ENCODE measurements at places on chromosomes 1 and 21. TPM values are rescaled to one million over a fixed set of nuclear protein-coding genes. Genes with fewer than 3 reads are reported as not detected.

- H3K4me1 ChIP-seq: no peaks in the 10 kb centered on the region
- no peak for DNase-seq
- H3K27me3 ChIP-seq: no peaks in the 10 kb centered on the region
- no peak overlapping the region for H3K4me3 ChIP-seq
These were observed 52.5 kb downstream of the ANGPTL1 start for GRCh38 chr1:178818416-178818815.

DNA sequence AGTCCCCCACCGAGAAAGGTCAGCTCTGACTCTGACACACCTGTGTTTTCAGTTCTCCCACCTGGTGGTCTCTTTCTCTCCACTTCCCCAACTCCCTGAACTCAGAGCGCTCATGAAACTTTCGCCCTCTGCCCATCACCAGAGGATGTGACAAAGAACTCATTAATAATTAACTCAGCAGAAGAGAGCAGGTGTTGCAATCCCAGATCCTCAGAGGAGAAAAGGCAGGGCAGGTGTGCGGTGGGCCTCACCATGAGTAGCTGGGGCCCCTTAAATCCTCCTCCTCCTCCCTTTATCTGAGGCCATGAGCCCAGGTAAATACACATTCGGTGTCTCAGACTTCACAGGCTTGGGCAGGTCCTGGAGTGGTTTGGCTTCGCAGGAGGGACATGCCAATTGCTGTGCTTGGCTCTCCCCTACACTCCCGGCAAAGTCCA, 1.7 kb upstream of the LAMB3 start:
- H3K4me3 ChIP-seq: no peak overlapping the region
- no peaks in the 10 kb centered on the region for H3K4me1 ChIP-seq
- no peaks in the 10 kb centered on the region for H3K36me3 ChIP-seq
- no peaks in the 10 kb centered on the region for H3K27me3 ChIP-seq
- no peak for DNase-seq

The OR2G6 gene
- not detected for total RNA-seq

The FCRLB gene
- 0.76 TPM for total RNA-seq

- H3K27me3 ChIP-seq: no peaks in the 10 kb centered on the region
- peaks cover 95% of the 10 kb centered on the region for H3K4me1 ChIP-seq
- DNase-seq: no peak
- H3K4me3 ChIP-seq: peak overlapping the region; percentile 11
- H3K36me3 ChIP-seq: no peaks in the 10 kb centered on the region
These were observed 144.2 kb downstream of the DHRS3 start for GRCh38 chr1:12473596-12474362.

DNA sequence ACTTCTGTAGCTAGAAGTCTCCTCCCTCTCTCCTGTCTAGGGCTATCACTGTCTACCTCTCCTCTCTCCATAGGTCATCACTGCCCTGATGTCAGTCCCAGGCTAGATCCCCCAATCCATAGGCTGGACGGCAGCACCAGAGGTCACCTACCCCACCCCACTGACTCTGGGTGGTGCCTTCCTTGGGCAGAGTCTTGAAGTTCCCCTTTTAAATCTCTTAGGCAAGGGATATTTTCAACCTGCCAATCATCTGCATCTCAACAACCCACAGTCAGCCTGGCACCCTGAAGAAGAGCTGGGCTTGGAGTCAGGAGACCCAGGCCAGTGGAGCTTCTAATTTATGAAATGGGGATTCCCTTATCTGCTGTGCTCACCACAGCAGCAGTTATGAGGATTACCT, 13.2 kb downstream of the MYBPH start:
- no peaks in the 10 kb centered on the region for H3K36me3 ChIP-seq
- no peaks in the 10 kb centered on the region for H3K4me1 ChIP-seq
- H3K27me3 ChIP-seq: no peaks in the 10 kb centered on the region
- H3K4me3 ChIP-seq: no peak overlapping the region

DNA sequence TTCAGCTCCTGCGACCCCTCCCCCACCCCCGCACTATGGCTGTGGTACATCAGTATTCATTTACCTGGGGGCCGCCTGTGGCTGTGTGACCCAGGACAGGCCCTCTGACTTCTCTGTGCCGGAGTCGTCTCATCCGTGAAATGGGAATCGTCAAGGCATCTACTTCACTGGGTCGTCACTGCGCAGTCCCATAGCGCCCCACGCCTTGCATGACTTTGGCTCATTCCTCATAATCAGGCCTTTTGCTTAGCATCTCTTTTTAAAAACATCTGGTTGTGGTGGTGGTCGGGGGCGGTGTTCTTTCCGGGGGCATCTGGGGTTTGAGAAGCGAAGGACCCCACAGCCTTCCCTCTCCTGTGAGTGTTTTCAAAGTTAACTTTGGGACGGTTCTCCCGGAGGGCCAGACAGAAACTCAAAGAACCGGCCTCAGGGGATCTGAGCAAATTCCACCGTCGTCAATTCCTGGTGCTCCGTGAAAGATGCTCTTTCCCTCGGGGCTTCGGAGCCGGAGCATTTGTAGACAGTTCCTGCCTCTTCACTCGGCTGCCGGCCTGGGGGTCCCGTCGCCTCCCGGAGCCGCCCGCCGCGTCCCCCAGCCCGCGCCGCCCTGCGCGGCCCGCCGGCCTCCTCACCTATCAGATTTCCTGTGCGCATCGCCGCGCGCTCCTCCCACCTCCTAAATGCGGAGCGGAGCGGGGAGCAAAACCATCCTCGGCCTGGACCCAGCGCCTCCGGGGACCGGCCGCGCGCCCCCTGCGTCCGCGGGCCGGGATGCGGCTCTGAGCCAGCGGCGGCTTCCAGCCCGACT, at the start of gene B3GALT5:
B3GALT5 (plus strand) TSS at position 708 of the 808 bp plus-strand sequence. CDS start 47,620 bp downstream, outside the sequence.
- no peak within 1 kb of the TSS for H3K27ac ChIP-seq
- no peak within 1 kb of the TSS for H3K4me3 ChIP-seq
- no peaks in the 10 kb centered on the region for H3K4me1 ChIP-seq
- no peaks in the 10 kb centered on the region for H3K27me3 ChIP-seq
- no peaks in the 10 kb centered on the region for H3K36me3 ChIP-seq

The CNR2 gene
- total RNA-seq: 0.40 TPM

GRCh38 chr1:160560045-160560705, 19.1 kb downstream of the CD84 start:
- peak overlapping the region; percentile 42 for H3K4me3 ChIP-seq
- H3K4me1 ChIP-seq: peaks cover 37% of the 10 kb centered on the region
- H3K27ac ChIP-seq: peak overlapping the region; percentile 48
- no peaks in the 10 kb centered on the region for H3K27me3 ChIP-seq
- DNase-seq: peak; percentile 66
- no peaks in the 10 kb centered on the region for H3K36me3 ChIP-seq

The CELF3 gene
- total RNA-seq: not detected

DNA sequence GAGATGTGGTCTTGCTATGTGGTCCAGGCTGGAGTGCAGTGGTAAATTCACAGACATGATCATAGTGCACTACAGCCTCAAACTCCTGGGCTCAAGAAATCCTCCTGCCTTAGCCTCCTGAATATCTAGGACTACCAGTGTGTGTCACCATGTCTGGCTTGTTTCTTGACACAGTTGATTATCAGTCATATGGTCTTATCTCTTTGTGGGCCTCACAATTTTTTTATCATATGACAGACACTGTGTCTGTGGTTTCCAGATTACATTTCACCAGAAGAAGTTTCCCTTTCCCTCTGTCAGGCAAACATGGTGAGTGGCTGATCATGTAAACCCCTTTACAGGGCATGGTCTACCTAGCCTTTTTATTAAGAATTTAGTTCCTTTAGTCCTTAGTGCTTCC, 96.1 kb downstream of the HFM1 start:
- no peak overlapping the region for H3K27ac ChIP-seq
- no peaks in the 10 kb centered on the region for H3K36me3 ChIP-seq
- H3K4me1 ChIP-seq: no peaks in the 10 kb centered on the region
- H3K27me3 ChIP-seq: no peaks in the 10 kb centered on the region

The MX1 gene
- 78.1 TPM for total RNA-seq

- no peaks in the 10 kb centered on the region for H3K27me3 ChIP-seq
- H3K4me3 ChIP-seq: no peak overlapping the region
- no peak for DNase-seq
- no peaks in the 10 kb centered on the region for H3K4me1 ChIP-seq
- H3K36me3 ChIP-seq: no peaks in the 10 kb centered on the region
These were observed 262.3 kb upstream of the BRINP3 start for GRCh38 chr1:190739926-190740325.

DNA sequence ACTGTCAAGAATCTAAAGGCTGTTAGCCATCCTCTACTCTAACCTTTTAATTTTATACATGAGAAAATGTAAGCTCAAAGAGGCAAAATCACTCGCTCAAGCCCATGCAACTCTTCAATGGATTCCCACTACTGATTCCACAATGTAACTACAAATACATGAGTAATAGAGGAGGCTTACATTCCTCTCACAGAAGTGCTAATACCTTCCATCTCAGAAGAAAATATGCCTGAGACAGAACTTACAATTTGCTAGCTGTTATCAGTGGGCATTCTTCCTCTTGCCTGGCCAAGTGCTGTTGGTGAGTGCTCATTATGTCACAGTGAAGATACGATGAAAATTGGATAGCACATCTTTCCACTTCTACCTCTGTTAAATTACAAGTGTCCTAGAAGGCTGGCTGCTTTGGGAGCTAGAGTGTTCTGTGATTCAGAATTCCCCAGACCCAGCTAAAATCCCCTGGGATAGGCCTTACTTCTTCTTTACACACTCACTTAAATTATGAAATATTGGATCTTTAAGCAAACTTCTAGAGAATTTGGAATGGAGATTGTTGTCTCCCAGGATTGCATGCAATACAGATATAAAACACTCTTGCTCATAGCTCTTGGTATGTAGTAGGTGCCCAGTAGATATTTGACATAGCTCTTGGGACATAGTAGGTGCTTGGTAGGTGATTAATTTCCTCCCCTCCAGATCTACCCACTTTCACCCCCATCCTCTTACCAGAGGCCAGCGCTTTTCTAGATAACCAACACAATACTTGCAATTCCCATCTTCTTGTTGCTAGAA, 24.1 kb downstream of the BCL9 start:
- no peak overlapping the region for H3K27ac ChIP-seq
- no peaks in the 10 kb centered on the region for H3K4me1 ChIP-seq
- no peaks in the 10 kb centered on the region for H3K27me3 ChIP-seq

GRCh38 chr1:101346419-101346818, 109.6 kb downstream of the S1PR1 start:
- peak overlapping the region; percentile 10 for H3K4me3 ChIP-seq
- no peak for DNase-seq
- no peaks in the 10 kb centered on the region for H3K27me3 ChIP-seq
- peaks cover 8% of the 10 kb centered on the region for H3K4me1 ChIP-seq

DNA sequence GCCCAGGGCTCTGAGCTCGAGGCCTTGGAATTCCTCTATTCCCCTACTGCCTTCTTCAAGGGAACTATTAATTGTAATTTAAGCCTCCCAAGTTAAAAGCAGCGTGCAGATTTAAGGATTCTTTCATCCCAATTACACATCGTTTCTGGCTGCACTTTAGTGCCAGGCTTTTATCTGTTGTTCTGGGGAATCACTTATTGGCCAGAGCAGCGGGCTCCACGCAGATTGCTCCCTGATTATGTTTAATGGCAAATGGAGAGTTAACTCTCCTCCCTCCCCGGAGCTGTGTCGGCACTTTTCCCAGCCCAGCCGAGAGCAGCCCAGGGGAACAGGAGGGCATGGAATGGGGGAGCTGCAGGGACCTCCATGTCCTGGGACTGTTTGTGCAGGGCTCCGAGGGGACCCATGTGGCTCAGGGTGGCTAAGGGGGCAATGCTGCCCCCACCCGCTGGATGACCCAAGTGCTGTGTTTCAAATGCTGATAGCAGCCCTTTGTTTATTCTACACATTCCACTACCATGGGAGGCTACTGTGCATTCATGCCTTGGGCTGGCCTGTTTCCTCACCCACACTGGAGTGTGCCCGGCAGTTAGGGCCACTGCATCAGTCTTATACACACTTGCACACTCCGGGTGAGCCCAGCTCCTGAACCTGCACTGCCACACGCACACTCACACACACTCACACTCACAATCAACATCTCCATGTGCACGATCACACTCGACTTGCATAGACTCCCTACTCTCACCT, 93.3 kb upstream of the POU3F1 start:
- H3K27ac ChIP-seq: no peak overlapping the region
- no peaks in the 10 kb centered on the region for H3K27me3 ChIP-seq
- no peaks in the 10 kb centered on the region for H3K36me3 ChIP-seq
- no peak overlapping the region for H3K4me3 ChIP-seq
- no peaks in the 10 kb centered on the region for H3K4me1 ChIP-seq
- DNase-seq: no peak

- no peak overlapping the region for H3K4me3 ChIP-seq
- no peaks in the 10 kb centered on the region for H3K4me1 ChIP-seq
- H3K36me3 ChIP-seq: no peaks in the 10 kb centered on the region
- H3K27ac ChIP-seq: no peak overlapping the region
These were observed 186.9 kb upstream of the ADGRL4 start for GRCh38 chr1:79193211-79194079.

The ELOVL1 gene
- total RNA-seq: 68.3 TPM

GRCh38 chr21:37620401-37620800, 253.8 kb downstream of the DYRK1A start:
- no peak overlapping the region for H3K4me3 ChIP-seq
- no peaks in the 10 kb centered on the region for H3K36me3 ChIP-seq
- H3K27ac ChIP-seq: no peak overlapping the region
- DNase-seq: no peak

DNA sequence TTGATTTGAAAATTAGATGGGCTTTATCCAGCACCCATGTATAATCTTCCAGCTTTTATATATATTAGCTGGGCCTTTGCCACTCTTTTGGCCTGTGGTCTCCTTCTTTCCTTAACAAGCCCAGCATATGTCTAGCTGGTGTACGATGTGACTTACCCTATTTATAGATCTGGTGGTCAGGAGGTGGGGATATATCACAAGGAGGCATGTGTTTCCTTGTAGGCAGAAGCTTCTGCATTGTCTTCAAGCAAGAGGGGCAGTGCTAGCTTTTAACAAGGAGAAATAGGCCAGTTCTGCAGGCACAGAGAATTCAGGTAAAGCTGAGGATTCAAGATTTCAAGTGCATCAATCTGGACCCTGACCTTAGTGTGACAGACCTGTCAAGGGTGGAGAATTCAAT, 38.0 kb upstream of the DNASE2B start:
- H3K36me3 ChIP-seq: no peaks in the 10 kb centered on the region
- DNase-seq: no peak
- H3K27ac ChIP-seq: no peak overlapping the region
- no peak overlapping the region for H3K4me3 ChIP-seq

DNA sequence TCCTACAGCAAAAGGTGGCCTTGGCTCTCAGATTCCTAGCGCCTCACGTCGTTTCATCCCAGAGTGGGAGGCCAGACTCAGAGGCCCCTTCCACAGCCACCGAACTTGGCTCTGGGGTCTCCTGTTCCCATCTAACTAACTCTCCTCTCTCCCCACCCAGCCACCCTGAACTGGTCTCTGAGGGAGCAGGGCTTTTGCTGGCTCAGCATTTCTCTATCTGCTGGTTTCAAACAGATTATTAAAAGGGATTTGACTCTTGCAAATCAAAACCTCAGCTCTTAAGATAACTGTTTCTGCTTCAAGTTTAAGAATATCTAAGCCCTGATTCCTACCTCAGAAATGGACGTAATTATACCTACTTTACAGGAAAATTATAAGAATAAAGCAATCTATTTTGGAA, 91.0 kb upstream of the ATP1B1 start:
- no peaks in the 10 kb centered on the region for H3K36me3 ChIP-seq
- no peaks in the 10 kb centered on the region for H3K27me3 ChIP-seq
- no peaks in the 10 kb centered on the region for H3K4me1 ChIP-seq
- DNase-seq: no peak

GRCh38 chr1:8718850-8719361, 98.5 kb downstream of the RERE start:
- no peak overlapping the region for H3K4me3 ChIP-seq
- no peak overlapping the region for H3K27ac ChIP-seq
- H3K27me3 ChIP-seq: no peaks in the 10 kb centered on the region
- no peaks in the 10 kb centered on the region for H3K36me3 ChIP-seq
- H3K4me1 ChIP-seq: no peaks in the 10 kb centered on the region

The PITHD1 gene
- total RNA-seq: 59.6 TPM

All from naive thymus-derived CD4-positive, alpha-beta T cell (primary cell).